Fibroblast of the aortic adventitia (primary cell): ENCODE measurements at places on chromosomes 3 and 15. TPM values are rescaled to one million over a fixed set of nuclear protein-coding genes. Genes with fewer than 3 reads are reported as not detected.

DNA sequence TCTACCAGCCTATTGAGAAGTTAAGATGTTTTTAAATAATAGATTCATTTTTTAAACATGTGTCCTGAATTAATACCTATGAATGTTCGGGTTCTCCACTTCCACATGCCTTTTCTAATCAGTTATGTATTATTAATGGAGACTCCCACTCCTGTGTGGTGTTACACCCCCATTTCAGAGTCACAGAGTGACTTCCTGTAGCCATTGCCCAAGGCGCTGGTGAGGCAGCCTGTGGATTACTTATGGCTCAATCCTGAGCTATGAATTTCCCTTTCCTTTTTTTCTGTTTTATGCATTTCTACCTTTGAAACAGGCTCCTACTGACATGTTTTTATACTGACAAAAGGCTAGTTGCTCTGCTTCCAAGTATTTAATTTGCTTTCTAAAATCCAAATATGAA is 162.3 kb downstream of the GABRG3 start:
- no peak for DNase-seq

- no peak for DNase-seq
Observed at GRCh38 chr3:137464341-137464740, 299.8 kb upstream of the SOX14 start.

- no peak for DNase-seq
Observed at GRCh38 chr3:154701055-154701454, 271.1 kb upstream of the GPR149 start.

GRM7 gene
- 0.09 TPM in 1 of 2 replicates, not detected in the other for total RNA-seq

DNA sequence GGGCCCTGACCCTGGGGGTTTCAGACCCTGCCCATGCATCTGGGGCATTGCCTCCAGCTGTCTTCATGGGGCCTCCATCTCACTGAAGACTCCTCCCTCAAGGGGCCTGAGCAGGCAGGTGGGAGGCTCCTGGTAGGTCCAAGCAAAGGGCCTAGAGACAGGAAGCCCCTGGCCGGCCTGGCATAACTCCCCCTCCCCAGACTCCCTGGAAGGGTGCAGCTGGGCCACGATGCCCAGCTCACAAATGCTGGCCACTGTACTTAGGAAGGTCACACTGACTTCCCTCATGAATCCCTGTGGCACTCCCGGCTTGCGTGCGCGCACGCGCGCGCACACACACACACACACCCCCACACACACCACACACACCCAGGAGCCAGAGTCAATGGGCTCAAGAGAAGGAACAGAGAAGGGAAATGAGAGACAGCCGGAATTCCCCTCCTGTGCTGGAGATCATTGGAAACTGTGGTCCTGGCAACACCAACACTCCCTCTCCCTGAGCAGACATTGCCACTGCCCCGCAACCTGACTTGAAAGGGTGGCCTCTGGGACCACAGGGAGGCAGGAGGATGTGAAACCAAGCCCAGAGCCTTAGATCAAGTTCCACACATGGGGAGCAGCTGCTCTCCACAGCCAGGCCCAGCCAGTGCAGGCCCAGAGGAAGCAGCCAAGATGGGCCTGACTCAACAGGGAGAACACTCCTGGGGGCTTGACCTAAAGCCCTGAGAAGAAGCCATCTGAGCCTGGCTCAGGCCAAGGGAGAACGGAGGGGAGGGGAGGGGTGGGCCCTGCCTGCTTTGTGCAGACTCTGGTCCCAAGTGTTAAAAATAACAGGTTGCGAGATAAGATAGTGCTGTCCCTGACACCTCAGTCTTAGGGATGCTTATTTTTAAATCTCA is 69.7 kb downstream of the SCN5A start:
- DNase-seq: peak; percentile 27

PLA2G4E gene
- total RNA-seq: not detected in 2 replicates

DNA sequence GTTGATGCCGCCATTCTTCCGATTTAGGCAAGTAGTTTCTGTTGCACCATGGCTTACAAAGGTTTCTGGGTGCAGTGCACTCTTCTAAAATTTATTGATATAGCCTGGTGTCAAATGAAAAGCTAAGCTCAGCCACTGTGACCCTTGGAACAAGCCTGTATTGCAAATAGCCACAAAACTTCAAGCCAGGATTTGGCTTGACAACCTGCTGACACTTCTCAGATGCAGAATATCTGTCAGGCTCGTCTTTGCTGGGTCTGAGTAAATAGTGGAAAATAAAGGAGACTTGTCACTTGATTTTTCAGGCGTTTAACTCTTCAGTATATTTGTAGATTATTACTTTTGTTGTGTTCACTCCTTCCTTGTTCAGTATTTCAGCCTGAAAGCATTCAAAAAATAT is 871.8 kb downstream of the OTOL1 start:
- no peak for DNase-seq

DNA sequence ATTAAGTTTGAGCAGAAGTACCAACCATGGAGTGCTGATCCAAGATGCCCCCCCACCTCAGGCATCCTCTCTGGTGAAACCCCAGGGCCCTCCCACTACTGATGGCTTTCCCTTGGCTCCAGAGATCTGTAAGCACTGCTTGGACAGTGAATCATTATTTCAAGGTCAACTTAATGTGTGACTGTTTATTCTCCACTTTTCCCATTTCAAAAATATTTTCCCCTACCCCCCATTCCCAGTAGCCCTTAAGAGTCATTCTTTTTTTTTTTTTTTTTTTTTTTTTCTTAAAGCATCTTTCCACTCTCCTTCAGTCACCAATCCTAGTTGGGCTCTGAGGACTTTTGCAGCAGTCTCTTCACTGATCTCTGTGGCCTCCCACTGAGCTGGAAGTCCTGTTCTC is 82.6 kb downstream of the PCCB start:
- peak; percentile 61 for DNase-seq

- DNase-seq: peak; percentile 96
Observed at GRCh38 chr3:177830411-177830849, 633.1 kb upstream of the TBL1XR1 start.

DNA sequence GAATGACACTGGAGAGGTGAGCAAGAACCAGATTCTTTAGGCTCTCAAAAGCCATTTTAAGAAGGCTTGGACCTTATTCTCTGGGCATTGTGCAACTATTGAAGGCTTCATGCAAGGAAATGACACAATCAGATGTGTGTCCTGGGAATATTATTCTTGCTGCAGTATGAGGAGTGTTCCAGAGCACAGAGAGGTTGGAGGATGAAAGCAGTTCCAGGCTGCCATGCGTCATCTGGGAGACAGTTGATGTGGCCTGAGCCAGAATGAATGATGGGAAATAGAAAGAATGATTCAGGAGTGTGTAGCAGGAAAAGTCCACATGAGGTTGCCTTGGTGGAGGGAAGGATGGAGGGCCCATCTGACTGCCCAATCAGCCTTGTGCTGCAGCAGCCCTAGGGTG is 123.1 kb downstream of the CHCHD6 start:
- DNase-seq: peak; percentile 90

DNA sequence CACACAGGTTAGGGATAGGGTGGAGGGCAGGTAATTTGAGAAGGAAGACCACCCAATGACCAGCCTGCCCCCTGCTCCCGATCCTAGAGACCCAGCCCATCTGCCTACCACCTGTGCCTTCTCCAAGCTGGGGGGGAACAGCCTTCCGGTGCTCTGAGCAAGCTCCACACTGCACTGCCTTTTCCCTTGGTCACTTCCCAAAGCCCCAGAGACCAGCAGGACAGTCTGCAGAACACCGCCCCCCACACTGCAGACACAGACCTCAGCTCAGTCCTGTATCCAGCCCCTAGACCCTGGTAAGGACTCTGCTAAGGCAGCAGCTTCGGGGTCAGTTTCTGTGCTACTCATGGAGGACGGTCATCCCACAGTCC is 156.9 kb downstream of the MEGF11 start:
- no peak for DNase-seq

GRCh38 chr3:5194801-5195509 is 7.4 kb downstream of the EDEM1 start:
- DNase-seq: peak; percentile 83

SCG5 gene
- 11.7 and 16.7 TPM in 2 replicates for total RNA-seq

- DNase-seq: peak; percentile 91
Observed at GRCh38 chr3:158790901-158791589, 10.8 kb upstream of the MFSD1 start.

SLC49A4 gene
- 24.1 and 30.0 TPM in 2 replicates for total RNA-seq

RASGRP1 gene
- total RNA-seq: 0.09 TPM in 1 of 2 replicates, not detected in the other

GRCh38 chr3:50028346-50028745 is 60.4 kb upstream of the RBM5 start:
- DNase-seq: peak; percentile 90

EOMES gene
- 0.18 TPM in 1 of 2 replicates, not detected in the other for total RNA-seq

- DNase-seq: no peak
Observed at GRCh38 chr3:103393395-103394186, 958.8 kb downstream of the ZPLD1 start.

GRCh38 chr3:123085293-123085931 is 18.6 kb downstream of the PDIA5 start:
- DNase-seq: no peak

CFAP100 gene
- total RNA-seq: not detected in 2 replicates

PLSCR2 gene
- not detected in 2 replicates for total RNA-seq
